Activated naive CD8-positive, alpha-beta T cell treated with anti-CD3 and anti-CD28 coated beads for 36 hours (primary cell): ENCODE measurements at places on chromosomes 7 and 10.

- no peak for DNase-seq
Observed at GRCh38 chr10:99945263-99945662, 64.5 kb downstream of the DNMBP start.

DNA sequence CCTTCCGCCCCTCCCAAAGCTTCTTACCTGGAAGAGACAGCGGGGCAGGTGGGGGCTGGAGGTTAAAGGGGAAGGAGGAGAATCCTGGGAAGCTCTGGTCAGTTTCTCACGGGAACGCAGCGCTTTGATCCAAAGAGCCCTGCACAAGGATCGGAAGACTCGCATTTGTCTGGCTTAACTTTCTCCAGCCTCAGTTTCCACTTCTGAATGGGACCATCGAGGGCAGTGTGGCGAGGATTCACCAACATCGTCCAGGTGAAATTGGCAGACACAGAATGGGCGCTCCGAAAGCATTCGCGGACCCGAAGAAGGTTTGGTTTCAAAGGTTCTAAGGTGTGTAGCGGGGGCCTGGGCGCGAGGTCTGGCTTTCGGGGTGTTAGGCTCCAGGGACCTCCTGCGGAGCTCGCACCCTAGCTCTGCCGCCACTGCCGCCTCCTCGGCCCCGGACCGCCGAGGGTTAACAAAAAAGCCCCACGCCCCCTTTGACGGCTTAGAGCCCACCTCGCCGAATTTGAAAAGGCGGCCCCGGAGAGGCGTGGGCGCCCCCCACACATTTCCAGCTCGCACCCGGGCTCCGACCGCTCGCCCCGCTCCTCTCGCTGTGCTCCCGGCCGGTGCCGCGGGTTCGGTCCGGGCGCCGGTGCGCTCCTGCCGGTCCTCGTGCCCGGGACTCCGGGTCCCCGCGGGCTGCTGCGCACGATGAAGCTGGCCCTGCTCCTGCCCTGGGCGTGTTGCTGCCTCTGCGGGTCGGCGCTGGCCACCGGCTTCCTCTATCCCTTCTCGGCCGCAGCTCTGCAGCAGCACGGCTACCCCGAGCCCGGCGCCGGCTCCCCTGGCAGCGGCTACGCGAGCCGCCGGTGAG is at the start of gene COL26A1:
Gene COL26A1, plus strand, starts transcription at position 542 of the 862 bp plus-strand sequence. Its CDS starts 158 bp downstream, at position 700.
- peak; percentile 19 for DNase-seq

DNA sequence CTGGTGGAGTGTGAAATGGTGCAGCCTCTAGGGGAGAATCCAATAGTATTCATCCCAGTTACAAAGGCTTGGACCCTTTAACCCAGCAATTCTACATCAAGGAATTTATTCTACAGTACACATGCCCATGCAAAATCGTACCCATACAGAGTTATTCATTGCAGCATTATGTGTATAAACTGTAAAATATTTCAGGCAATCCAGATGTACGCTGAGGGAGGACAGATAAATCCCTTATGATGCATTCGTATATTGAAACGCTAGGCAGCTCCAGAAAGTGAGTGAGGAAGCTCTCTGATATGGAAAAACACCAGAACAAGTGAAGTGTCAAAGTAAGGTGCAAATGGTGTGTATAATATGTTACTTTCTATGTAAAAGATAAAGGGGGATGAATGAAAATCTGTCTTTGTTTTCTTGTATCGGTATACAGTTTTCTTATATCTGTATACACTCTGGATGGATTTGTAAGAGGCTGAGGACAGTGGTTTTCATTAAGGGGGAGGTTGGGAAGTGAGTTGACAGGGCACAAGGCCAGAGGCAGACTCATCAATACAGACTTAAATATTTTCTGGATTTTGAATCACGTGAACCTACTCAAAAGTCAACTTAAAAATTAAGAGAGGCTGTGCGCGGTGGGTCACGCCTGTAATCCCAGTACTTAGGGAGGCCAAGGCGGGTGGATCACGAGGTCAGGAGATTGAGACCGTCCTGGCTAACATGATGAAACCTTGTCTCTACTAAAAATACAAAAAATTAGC is 17.1 kb downstream of the VWA2 start:
- DNase-seq: no peak

- DNase-seq: no peak
Observed at GRCh38 chr7:132993377-132994013, 88.4 kb downstream of the CHCHD3 start.

GRCh38 chr7:157547102-157547501 is 210.3 kb downstream of the DNAJB6 start:
- DNase-seq: no peak

- no peak for DNase-seq
Observed at GRCh38 chr7:2903682-2904162, 59.6 kb upstream of the GNA12 start.

DNA sequence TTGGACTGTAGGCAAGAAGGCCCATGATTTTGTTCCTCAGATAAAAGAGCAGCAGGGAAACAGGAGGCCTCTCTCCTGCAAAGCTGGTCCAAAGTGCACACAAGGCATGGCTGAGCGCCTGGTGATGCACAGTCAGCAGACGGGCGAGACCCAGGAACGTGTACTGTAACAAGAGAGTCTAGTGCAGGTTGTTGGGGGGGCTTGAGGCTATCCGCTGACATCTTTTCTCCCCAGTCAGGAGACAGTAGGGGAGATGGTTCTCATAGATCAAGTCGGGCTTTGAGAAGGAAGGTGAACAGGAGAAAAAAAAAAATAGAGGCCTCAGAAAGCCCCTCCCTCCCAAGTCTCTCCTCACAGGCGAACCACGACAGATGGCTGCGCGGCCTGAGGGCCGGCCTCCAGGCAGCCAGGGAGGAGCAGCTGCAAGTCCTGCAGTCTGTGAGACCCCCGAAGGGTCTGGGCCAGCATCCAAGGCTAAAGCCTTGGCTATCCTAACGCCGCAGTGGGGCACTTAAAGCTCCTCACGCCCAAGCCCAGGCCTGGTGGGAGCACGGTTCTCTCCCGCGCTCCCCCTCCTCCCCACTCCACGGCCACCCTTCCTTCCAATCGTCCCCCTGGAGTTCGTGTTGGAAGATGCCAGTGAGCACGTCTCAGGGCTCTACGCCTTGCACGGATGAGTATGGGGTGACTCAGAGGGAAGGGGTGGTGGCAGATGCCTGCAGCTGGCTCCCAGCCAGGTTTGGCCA is 68.3 kb downstream of the PRKAG2 start:
- no peak for DNase-seq

DNA sequence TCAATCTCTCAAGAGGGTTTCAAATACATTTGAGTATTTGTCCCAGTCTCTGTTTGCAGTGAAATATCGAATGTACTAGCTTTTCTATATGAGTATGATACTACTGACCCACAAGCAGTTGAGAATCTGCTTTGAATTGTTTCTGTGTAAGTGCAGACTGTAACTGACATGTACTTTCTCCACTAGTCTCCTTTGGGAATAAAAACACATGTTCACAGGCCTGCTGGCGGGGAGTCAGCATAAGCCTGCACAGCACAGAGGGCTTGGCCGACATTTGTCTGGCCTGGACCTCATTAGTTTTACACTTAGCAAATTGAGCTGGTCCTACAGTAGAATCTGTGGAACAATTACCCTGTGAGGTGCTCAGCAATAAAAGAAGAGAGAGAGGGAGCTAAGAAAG is 72.6 kb downstream of the ITGB8 start:
- no peak for DNase-seq

- DNase-seq: no peak
Observed at GRCh38 chr7:21869785-21870402, 75.8 kb downstream of the CDCA7L start.

GRCh38 chr10:104170610-104171254 is 48.8 kb downstream of the SFR1 start:
- peak; percentile 3 for DNase-seq

DNA sequence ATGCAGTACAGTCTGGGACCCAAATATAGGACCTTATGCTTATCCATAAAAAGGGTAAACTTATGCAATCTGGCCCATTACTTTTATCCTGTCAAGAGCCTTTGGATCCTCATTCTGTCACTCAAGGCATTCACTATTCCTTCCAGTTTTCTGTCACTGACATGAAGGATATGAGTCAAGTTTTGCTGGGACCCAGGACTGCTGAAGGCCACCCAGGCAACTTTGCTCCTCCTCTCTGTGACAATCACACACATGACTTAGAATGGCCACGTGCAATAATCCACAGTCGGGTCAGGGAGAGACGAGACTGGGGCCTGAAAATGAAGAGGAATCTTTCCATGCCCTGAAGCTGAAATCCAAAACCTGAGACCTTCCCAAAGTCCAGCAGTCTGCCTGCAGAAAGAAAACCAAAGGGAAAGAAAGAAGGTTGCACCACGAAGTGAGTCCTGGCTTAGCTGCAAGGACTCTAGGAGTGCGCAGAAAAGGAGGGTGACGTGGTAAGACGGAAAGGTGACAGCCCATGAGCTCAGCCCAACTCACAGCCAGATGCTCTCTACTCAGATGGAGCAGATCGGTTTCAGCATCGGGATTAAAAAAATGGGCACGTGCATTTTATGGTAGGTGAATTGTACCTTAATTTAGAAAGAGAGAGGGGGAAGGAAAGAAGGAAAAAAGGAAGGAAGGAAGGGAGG is 67.2 kb downstream of the VOPP1 start:
- no peak for DNase-seq

GRCh38 chr10:133459454-133460207 is 5.9 kb downstream of the SCART1 start:
- DNase-seq: no peak
